ENCODE measurements at places on chromosomes 2 and 18.
A peak's percentile ranks its signal among the peaks of the same experiment; 100 is the strongest.

- no peak for DNase-seq
Observed at GRCh38 chr2:169462896-169463695, 16.2 kb upstream of the BBS5 start.

DNA sequence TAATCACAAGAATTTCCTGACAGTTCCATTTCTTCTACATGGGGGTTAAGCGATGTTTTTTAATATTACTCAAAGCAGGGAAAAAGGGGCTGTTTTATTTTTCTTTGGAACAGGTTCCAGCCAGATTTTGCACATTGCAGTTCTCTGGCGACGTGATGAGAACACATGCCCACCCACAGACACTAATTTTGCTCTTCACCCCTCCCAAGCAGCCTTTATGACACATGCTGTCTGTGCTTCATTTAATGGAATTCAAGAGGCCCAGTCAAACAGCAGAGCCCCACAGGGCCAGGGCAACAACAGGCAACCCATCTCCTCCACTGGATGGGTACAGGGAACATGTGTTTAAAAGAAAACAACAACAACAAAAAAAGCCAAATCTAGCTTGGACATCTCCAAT is 70.8 kb downstream of the SPRED2 start:
- no peak for DNase-seq

DNA sequence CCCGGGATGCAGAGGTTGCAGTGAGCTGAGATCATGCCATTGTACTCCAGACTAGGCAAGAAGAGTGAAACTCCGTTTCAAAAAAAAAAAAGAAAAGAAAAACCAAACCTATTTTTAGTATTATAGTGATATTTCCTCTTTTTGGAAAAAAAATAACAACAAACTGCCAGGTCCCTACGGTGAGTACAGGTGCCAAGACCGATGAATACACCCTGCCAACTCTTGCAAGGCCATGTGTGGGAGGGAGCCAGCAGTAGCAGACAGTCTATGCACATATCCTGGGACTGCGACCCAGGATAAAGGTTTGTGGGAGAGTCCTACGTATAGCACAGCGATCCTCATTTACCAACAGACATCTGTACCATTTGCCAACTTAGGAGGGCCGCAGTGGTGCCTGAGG is 69.6 kb upstream of the DNMT3A start:
- DNase-seq: no peak

DNA sequence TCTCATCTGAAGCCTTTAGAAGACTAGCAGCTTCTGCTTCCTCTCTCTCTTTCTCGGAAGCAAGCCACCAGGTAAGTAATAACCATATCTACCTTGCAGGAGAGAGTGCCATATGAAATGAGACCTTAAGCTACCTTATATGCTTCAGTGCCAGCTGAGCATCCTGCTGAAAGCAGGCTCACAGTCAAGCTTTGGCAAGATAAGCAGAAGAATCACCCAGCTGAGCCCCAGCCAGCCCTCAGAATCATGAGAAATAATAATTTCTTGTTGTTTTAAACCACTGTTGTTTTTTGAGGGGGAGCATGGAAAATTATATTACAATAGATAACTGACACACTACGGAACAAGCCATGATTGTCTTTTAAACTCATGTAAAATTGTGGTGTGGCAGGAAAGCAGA is 514.4 kb downstream of the MBD2 start:
- no peak for DNase-seq

DNA sequence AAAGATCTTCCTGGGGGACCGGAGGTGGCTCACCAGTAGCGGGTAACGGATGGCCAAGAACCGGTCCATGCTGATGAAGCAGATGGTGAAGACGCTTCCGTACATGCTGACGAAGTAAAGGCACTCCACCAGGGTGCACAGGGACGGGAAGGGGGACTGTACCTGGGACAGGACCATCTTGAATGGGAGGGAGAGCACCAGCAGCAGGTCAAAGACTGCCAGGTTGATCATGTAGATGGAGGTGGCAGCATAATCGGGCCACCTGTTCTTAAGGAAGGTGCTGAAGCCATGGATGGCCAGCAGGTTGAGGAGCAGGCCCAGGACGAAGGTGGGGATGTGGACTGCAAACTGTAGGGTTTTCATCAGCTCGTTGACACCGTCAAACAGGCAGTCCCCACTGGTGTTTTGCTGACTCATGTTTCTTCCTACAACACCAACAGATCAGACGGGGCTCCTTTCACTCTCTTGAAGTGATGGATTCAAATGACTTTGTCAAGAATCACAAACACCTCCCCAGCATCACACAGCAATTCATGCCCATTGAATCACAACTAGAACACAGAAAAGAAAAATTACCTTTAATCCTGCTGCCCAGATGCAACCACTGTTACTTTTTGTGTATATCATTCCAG is 14.4 kb downstream of the GPR55 start:
- no peak for DNase-seq

- DNase-seq: no peak
Observed at GRCh38 chr18:22871809-22872525, 61.2 kb upstream of the RBBP8 start.

GRCh38 chr2:157348291-157348921 is 22.8 kb upstream of the ERMN start:
- DNase-seq: no peak

- no peak for DNase-seq
Observed at GRCh38 chr2:134260713-134261112, 6.8 kb downstream of the MGAT5 start.

DNA sequence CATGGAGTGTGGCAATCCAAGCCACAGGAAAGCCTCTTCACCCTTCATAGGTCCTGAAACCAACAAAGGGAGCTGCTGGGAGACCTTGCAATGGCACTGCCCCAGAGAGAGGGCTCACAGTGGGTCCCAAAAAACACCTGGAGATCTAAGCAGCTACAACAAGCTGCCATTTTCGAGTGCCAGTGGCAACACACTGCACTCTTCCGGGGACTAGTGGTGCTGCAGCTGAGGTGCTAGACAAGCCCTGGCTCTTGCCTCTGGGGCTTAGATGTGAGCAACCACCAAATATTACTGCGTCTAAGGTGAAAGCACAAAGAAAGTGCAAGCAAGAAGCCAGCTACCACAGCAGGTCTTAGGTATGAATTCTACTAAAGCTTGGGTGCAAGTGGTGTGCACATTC is 192.9 kb downstream of the NOL4 start:
- peak; percentile 21 for DNase-seq

GRCh38 chr2:23561088-23561487 is 176.1 kb downstream of the KLHL29 start:
- DNase-seq: no peak

DNA sequence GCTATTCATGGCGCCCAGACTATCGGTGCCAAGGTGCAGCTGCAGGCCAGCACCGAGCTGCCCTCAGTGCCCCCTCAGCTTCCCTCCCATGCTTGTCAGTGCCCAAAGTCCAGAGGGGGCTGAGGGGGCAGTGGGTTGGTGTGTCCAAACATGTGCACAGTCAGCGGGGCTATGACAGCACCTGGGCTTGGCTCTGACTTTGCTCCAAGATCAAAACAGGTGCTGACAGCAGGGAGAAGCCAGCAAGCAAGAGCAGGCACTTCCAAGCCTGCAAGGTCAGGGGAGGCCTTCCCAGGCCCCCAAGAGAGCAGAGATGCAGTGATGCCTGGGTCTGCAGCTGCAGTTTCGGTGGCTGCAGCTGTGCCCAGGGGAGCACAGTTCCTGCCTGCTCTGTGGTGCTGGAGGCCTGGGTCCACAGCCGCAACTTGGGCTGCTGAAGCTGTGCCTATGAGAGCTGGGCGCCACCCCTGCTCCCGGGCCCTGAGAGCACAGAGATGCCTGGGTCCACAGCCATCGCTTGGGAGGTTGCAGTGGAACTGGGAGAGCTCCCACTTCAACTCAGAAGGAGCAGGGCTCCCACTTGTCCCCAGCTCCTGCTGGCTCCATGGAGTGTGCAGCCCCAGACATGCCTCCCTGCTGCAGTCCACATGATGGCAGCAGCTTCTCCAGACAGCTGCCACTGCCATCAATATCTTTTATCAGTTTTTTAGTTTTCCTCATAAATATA is 775.3 kb upstream of the POU3F3 start:
- no peak for DNase-seq

DNA sequence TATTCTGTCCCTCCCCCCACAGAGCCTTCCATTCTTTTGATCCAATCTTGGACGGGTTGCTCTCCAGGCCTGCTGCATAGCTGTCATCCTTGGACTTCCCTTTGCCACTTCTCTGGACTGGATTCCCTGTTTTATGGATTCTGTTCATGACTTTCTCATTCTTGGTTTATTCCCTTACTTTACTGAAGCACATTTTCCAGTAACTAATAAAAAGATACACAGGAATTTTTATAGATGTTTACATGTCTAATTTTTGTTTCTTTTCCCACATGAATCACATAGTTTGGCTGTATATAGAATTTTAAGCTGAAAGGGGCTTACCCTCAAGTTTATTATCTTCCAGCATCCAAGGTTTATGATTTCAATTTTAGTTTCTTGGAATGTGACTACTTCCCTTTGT is 37.9 kb downstream of the GDF7 start:
- no peak for DNase-seq

DNA sequence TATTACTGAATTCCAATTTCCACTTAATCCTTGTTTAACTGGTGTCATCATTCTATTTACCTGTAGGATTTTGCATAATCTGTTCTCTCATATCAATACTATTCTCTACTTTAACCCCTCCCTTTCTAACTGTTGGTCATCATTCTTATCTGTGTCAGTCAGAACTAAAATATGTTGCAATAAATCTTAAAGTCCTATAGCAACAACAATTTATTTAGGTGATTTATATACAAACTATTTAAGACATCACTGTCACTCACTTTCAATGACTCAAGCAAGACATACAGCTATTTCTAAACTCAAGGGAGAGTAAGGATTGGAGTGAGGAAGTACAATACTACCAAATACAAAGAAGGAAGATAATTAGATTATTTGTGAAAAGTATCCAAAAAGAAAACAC is 740.4 kb downstream of the DSC3 start:
- no peak for DNase-seq

DNA sequence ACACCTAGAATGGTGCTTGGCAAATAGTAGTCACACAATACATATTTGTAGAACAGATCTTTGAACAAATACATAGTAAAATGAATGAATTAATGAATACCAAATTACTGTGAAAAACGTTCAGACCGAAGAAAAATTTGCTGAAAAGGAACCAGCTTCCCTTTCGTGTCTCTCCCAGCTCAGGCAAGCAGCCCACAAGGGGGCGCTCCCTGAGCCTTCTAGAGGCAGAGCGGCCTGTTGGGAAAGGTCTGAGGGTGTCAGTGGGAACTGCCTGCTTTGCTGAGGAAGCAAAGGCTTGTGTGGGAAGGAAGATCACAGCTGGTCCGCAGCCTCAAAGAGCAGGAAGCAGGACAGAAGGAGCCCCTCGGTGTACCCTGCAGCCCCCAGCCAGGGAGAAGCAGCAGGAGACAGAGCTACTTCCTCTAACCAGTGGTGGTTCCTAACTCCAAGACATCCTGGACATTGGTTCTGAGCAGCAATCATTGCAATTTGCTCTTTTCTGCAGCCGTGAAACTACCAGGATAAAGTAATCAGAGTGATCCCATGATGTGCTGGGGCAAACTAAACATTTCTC is 231.1 kb downstream of the ANKRD30B start:
- DNase-seq: peak; percentile 26

GRCh38 chr2:222272446-222273015 is 26.3 kb downstream of the PAX3 start:
- no peak for DNase-seq

DNA sequence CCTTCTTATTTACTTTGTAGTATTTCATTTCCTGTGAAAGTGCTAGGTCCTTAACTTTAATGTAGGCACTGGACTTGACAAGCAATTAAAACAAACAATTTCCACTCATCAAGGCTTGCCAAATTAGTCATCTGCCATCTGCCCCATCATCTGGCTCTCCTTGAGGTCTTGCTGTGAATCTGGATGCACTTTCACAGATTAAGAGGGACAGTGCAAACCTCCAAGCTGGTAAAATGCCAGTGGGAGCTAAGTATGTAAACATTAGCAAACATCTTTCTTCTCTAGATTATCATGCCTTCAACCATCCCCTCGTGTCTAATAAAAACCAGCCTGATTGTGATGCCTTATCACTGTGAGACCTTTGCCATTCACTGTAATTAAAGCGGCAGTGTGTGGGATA is 402.9 kb downstream of the ERBB4 start:
- no peak for DNase-seq

DNA sequence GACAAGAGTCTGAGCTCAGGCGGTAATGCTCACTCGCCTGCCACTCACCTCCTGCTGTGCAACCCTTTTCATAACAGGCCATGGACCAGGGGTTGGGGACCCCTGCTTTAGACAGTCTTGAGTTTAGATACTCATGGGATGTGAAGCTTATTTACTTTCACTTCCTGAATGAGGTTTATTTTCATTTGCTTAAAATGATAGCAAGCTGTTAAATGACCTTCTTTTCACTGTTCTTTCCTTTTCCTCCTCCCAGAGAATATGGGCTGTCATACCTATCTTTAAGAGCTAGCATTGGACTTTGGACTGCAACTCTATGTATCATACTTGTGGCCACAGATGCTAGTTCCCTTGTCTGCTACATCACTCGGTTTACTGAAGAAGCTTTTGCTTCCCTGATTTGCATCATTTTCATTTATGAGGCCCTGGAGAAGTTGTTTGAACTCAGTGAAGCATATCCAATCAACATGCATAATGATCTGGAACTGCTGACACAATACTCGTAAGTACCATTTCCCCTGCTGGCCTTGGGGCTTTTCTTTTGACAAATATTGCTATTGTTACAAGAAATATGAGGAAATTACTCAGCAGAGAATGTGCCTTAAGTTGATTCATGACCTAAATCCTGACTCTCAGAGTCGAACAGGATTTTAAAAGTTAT is 168.5 kb downstream of the DPP4 start:
- DNase-seq: no peak

- no peak for DNase-seq
Observed at GRCh38 chr2:40062381-40062780, 283.3 kb upstream of the THUMPD2 start.

GRCh38 chr2:68878071-68878711 is 7.0 kb upstream of the BMP10 start:
- DNase-seq: no peak

Measured in Jurkat, Clone E6-1 (cell line).